Hematopoietic multipotent progenitor cell treated with erythropoietin and hydrocortisone succinate and interleukin-3 and kit ligand, for 4 days (in vitro differentiated cells): ENCODE measurements at places on chromosomes 2 and 18.

DNA sequence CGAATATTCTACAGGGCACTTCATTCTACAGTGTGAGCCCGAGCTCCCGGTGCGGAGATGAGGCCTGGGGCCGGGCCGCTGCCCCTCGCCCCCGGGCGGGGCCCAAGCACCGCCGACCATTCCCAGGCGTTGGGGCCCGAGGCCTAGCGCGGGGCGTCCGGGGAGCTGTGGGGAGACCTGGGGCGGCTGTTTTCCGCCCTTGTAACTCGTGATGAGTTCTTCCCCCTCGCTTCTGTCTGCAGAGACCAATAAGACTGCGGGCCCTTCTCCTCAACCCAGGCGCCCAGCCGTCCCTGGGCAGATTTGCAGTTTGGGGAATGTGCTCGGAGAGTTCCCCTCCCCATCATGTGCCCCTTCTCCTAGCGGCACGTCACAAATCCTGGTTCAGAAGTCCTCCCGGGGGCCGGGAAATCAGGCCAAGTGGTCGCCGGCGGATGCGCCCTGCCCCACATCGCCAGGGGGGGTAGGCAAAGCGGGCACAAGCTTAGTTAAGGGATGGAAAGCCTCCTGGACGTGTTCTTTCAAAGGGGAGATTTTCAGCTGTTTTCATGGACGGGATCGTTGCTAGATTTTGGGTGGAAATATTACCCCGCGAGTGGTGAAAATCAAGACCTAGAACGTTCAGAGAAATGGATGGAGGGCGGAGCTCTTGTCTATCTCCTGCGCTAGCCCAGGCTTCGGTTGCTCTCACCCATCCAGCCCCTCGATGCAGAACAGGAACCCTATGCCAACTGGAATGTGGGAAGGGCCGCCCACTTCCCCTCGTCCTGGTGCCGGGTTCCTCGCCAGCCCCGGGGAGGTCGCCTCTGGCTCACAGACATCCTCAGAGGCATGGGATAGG, 18.8 kb upstream of the HAAO start:
- peak; percentile 73 for DNase-seq

GRCh38 chr2:62768615-62769014, 63.1 kb downstream of the EHBP1 start:
- no peak for DNase-seq

DNA sequence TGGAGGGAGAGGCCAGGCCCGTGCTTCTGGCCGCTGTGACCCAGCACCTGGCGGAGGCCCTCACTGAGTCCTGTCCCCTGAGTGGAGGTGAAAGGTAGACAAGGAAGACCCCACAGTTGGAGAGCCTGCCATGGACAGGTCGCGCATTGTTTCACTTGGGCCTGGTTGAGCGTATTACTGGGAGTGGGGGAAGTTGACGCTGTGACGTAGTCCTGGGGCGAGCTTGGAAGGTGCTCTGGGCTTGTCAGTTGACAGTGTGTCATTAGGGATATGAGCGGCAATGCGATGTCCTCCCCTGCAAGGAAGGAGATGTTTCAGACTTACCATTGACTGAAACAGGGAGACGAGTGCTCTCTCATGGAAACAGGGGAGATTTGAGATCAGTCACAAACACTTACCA, 127.1 kb downstream of the SH3RF3 start:
- no peak for DNase-seq

DNA sequence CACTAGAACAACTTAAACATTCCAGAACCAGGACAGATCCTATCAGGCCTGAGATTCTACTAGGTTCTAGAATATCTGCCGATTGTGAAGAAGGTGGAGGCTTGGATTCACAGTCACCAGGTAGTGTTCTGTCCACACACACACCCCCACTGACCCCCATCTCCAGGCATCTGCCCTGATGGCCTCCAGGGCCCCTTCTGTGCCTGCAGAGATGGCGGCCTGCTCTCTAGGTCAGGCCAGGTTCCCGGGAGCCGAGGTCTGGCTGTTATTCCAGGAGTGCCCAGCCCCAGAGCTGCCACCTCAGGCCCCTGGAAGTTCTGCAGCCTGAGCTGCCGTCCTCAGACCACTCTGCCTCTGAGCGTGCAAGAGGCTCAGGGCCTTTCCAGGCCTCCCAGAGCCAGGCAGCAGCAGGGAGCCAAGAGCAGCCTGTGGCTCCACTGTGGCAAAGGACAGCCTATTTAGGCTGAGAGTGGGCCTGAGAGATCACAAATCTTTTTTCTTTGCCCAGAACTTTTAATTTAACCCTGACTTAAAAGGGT, 96.2 kb upstream of the ASAP2 start:
- DNase-seq, result no peak

GRCh38 chr2:98778741-98779483, 48.0 kb upstream of the MGAT4A start:
- no peak for DNase-seq

DNA sequence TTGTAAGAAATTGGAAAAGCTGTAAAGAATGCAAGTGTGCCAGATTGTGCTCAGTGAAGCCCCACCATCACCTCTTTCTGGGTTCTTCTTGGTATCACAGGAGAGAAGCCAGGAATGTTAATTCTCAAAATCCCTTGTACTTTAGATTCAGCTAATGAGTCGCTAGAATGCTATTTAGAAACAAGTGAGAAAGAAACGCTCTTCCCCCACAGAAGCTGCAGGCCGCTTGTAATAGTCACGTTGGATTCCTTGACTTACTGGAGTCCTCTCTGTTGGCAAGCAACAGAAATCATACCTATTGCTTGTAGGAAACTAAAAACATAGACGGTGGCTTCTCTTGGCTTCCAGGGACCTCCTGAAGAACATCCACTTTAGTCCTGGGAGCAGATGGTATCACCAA, 375.6 kb upstream of the LRATD1 start:
- no peak for DNase-seq

DNA sequence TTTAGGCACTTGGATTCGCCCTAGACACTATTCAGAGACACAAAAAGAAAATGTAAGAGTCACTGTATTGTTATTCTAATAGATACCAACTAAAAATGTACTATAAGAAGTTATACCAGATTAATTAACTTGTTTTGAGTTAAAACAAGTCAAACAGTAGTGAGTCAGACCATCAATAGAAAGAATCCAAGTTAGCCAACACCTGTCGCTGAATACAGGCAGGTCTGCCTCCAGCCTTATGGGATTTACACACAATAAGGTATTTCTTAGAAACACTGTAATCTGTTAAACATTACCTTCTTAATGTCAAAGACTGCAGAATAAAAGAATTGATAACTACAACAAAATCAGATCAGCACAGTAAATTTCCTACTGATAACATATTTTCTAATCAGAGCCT, 181.4 kb downstream of the DYM start:
- no peak for DNase-seq

DNA sequence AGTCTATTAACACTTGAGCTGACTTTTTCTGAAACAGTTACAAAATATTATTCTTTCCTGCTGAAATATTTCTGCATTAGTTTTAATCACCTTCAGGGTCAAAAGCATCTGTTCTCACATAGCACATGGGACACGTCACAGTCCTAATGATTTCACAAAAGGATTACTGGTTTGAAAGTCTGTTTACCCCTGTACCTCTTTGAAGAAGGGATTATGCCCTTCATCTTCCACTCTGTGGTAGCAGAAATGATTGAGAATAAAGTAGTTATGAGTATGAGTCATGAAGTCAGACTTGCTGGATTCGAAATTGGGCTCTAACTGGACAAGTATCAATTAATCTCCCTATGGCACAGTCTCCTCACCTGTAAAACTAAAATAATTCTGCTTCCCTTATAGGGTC, 121.2 kb downstream of the SATB2 start:
- no peak for DNase-seq

- DNase-seq, result no peak
These were observed 36.6 kb upstream of the TANK start for GRCh38 chr2:161123531-161124030.

- DNase-seq, result no peak
These were observed 272.3 kb downstream of the ERBB4 start for GRCh38 chr2:212266297-212266696.

- no peak for DNase-seq
These were observed 312.3 kb upstream of the LRRTM4 start for GRCh38 chr2:77834360-77835002.

DNA sequence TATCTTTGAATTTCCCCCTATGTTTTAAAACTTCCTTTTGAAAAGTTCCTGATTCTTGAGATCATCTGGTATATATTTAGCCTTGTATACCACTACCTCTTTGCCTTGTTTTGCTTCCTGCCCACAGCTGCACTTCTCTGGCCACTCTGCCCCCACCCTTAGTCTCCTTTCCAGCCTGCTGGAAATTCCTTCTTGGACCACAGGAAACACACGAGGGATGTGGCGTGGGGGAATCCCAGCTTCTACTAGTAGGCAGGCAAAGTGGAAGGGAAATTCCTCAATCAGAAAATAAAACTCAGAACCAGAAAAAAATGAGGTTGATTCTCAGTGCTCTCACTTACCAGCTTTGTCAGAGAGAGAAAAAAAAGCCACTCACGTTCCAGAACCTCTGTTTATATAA, 13.4 kb downstream of the IL18RAP start:
- DNase-seq, result no peak

GRCh38 chr2:18703555-18703954, 114.2 kb upstream of the NT5C1B start:
- DNase-seq, result no peak

GRCh38 chr18:2570772-2571199, 519 bp downstream of the METTL4 start:
- DNase-seq, result peak; percentile 85
